ENCODE measurements at places on chromosomes 2 and 18.
A peak's percentile ranks its signal among the peaks of the same experiment; 100 is the strongest.

DNA sequence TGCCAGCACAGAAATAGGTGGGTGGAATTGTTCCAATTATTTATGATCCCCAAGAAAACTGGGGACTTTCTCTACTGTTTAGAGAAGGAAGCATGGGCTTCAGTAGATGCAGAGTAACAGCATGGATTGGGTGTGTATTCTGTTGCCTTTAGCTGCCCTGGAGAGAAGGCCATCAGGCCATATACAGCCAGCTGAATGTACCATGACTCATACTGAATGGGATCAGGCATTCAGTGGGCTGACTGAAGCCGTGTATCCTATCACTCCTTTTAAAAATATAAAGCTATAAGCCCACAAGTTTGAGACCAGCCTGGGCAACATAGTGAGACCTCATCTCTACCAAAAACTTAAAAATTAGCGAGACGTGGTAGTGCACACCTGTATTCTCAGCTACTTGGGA is 16.7 kb upstream of the PLEKHM3 start:
- no peak for DNase-seq

GRCh38 chr2:44955593-44956392 is 14.3 kb downstream of the SIX3 start:
- DNase-seq, result peak; percentile 45

- DNase-seq, result no peak
Observed at GRCh38 chr2:176002688-176003210, 682 bp upstream of the LNPK start.

DNA sequence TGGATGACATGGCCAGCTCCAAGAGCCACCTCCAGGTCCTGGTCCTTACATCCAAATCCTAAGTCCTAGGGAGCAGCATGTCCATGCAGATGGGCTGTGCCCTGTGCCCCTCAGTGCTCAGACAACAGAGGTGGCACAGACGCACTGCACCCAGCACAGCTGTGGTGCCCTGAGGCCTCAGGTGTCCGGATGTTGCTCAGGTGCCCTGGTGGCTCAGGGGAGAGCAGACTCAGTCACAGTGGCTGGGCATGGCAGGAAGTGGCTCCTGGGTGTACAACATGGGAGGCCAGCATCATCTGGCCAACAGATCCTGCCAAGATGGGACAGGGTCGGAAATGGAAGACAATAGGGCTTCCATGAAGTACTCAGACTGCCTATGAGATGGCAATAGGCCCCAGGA is 50.1 kb downstream of the TIMM21 start:
- no peak for DNase-seq

DNA sequence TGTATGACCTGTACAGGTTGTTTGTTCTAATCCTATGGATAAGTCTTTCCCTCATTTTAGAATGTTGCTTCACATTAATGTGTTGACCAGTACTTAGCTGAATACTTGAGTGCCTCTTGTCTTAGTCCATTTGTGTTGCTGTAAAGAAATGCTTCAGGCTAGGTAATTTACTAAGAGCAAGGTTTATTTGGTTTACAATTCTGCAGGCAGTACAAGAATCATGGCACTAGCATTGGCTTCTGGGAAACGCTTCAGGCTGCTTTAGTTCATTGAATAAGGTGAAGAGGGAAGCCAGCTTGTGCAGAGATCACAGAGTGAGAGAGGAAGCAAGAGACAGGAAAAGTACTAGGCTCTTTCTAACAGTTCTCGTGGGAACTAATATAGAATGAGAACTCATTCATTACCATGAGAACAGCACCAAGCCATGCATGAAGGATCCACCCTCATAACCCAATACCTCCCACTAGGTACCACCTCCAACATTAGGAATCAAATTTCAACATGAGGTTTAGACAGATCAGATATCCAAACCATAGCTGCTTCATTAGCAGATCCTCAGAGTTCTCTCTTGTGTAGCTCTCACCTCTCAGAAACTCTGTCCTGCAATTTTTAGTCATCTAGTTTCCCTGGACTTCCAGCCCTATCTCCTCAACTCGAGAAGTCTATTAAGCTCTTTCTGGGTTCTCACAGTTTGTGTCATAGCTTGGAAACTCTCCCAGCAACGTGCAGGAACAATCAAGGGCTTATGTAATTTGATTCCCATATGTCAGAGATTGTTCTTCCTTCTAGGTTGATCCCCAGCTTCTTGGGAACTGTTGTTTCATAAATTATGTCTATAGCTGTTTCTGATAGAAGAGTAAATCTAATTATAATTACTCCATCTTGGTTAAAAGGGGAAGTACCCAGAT is 2082.3 kb upstream of the CELF4 start:
- no peak for DNase-seq

- DNase-seq, result no peak
Observed at GRCh38 chr2:36449213-36449612, 93.6 kb downstream of the CRIM1 start.
